ENCODE measurements at places on chromosomes 6 and 20. TPM values are rescaled to one million over a fixed set of nuclear protein-coding genes. Genes with fewer than 3 reads are reported as not detected.

The BPIFA2 gene
- not detected for polyA plus RNA-seq

The PLAGL1 gene
- 13.2 TPM for polyA plus RNA-seq

The RGS17 gene
- polyA plus RNA-seq = 5.8 TPM

The CLDN20 gene
- polyA plus RNA-seq = not detected

The FGD2 gene
- polyA plus RNA-seq = not detected

The SAMD5 gene
- 0.62 TPM for polyA plus RNA-seq

The HLA-DQA1 gene
- polyA plus RNA-seq = not detected

The PBOV1 gene
- not detected for polyA plus RNA-seq

The ADGRF1 gene
- not detected for polyA plus RNA-seq

The POU3F2 gene
- 2.4 TPM for polyA plus RNA-seq

The IL17A gene
- polyA plus RNA-seq = not detected

The SERINC1 gene
- polyA plus RNA-seq = 529 TPM

The ZNF165 gene
- 6.1 TPM for polyA plus RNA-seq

The SLA2 gene
- not detected for polyA plus RNA-seq

The SLC35D3 gene
- polyA plus RNA-seq = not detected

The OPRM1 gene
- 2.8 TPM for polyA plus RNA-seq

The MAN1A1 gene
- 123 TPM for polyA plus RNA-seq

The OPRL1 gene
- not detected for polyA plus RNA-seq

The ANKEF1 gene
- 2.5 TPM for polyA plus RNA-seq

The PRSS16 gene
- 6.3 TPM for polyA plus RNA-seq

The MYMX gene
- not detected for polyA plus RNA-seq

The BEND3 gene
- 0.28 TPM for polyA plus RNA-seq

The RBPJL gene
- not detected for polyA plus RNA-seq

The SPATS1 gene
- polyA plus RNA-seq = not detected

The TAAR6 gene
- polyA plus RNA-seq = not detected

The SNPH gene
- 1.0 TPM for polyA plus RNA-seq

The EDN3 gene
- not detected for polyA plus RNA-seq

The ADGRB3 gene
- polyA plus RNA-seq = 135 TPM

The CYB5R4 gene
- 3.2 TPM for polyA plus RNA-seq

All from Purkinje cell (primary cell).